Ovary (tissue), 10 donors: ENCODE measurements at places on chromosomes 7 and 10. TPM values are rescaled to one million over a fixed set of nuclear protein-coding genes. Genes with fewer than 3 reads are reported as not detected.
A peak's percentile ranks its signal among the peaks of the same experiment; 100 is the strongest.

INA gene
- not detected for total RNA-seq

TUBB8 gene
- total RNA-seq, result not detected

SPDYE2 gene
- total RNA-seq, result 0.20 TPM

HOXA1 gene
- 0.62 TPM for total RNA-seq

CNPY4 gene
- total RNA-seq, result 22.0 TPM

MAGI2 gene
- 19.1 TPM for total RNA-seq

ASZ1 gene
- not detected for total RNA-seq

- no peak for DNase-seq
These were observed 121.6 kb downstream of the CDK6 start for GRCh38 chr7:92714767-92715166.

- DNase-seq, result no peak
These were observed 54.7 kb upstream of the CCAR1 start for GRCh38 chr10:68666280-68666760.

DNA sequence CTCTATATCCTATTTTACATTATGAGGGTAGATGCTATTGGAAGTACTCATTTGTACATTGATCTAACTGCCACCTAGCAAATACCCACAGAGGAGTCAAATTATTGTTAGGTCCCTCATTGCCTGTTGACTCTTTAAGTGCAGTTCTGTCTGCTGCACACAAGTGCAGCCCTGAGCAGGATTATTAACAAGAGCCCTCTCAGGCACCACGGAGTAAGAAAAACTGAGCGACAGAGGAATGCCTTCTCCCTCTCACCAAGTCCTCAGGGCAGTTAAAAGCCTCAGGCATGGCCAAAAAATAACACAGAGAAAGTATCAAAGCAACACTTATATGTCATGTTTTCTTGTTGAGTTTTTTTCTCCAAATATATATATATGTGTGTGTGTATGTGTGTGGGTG is 340.0 kb upstream of the NRG3 start:
- no peak for DNase-seq

GRCh38 chr10:75398692-75399460 is 2.7 kb downstream of the ZNF503 start:
- DNase-seq, result peak; percentile 63

- no peak for DNase-seq
These were observed 8.4 kb downstream of the SEM1 start for GRCh38 chr7:96701258-96701657.

DNA sequence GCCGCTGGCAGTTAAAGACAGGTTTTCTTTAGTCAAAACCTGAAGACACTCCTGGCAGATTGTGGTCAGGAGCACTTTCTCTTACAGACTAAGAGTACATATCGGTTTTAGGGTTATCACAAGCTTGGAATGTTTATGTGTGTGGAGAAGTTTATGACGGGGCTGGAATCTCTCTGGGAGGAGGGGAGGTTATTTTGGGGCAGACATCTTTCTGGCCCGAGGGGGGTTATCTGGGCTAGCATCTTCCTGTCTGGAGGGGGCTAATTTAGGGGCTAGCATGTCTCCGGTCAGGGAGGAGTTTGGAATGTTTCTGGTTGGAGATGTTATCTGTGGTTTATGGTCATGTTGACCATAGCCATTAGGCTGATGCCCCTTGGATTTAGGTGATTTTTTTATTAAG is 141.2 kb upstream of the KIF5B start:
- DNase-seq, result no peak

DNA sequence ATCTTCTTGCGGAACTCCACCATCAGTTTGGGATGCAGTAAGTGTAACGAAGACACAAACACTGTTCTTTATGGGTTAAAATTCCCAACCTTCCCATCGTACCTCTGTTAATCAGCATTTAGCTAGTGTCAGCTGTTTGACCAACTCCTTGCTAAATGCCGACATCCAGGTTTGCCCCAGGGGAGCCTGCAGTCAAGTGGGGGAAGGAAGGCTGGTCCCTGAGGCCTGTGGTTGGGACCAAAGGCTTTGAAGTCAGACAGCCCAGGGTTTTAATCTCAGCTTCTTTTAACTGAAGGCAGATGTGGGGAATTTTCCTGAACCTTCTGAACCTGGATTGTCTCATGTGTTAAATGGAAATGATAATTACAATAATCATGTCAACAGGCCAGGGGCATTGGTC is 443.7 kb downstream of the GLRX3 start:
- DNase-seq, result no peak

DNA sequence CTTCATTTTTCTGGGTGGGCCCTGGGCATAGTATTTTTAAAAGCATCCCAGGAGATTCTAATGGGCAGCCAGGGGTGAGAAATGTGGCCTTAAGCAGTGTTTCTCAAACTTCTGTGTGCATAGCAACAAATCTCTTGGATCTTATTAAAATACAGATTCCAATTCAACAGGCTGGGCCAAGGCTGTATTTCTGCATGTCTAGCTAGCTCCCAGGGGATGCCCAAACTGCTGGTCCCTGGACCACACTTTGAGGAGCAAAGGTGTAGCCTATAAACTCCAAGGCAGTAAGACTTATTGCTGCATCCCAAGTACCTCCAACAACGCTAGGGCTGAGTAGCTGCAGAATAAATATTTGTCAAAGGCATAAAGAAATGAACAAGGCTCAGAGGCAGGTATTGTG is 292.9 kb upstream of the ZMIZ1 start:
- no peak for DNase-seq

DNA sequence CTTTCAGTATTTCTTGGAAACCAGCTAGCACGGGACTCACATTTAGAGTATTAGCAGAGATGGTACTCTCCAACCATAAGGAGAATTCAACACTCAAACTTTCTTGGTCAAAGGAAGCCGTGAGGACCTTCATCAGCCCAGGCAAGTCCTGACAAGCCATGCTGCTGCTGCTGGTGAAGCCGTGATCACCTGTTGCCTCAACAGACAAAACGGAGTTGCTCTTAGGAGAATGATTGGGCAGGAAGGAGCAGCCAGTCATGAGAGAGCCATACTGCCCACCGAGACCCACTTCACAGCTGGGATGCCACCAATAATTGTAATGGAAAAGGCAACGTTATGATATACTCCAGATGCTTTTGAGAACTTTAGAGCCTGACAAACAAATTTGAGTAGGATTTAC is 60.8 kb upstream of the PLPP4 start:
- no peak for DNase-seq

GRCh38 chr10:13224210-13224995 is 9.8 kb downstream of the UCMA start:
- no peak for DNase-seq

- no peak for DNase-seq
These were observed 192.3 kb upstream of the ZMIZ1 start for GRCh38 chr10:78876449-78876848.

- DNase-seq, result no peak
These were observed 133.1 kb upstream of the PPP1R3A start for GRCh38 chr7:114051871-114052331.

DNA sequence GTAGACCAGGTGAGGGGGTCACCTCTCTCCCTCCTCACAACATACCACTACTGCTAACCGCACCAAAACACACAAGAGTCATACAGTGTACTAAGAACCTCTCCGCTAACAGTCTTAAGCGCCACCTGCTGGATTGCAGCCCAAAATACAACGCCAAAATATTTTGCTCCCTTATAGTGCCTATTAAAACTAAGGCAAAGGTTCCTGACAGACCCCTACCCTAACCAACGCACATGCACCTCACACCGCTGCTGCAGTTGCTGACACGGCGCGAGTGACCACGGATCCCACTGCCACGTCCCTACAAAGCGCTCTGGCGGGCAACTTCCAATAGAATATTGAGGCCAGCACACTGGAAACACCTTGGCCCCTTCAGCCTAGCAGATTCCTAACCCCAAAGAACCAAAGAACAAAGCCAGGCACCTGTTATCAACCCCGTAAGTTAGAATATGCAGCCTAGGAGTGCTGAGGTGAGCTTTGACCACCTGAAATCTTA is 563.6 kb upstream of the SEMA3D start:
- DNase-seq, result no peak
